KBM-7 (cell line): ENCODE measurements at places on chromosomes 6 and 20.

GRCh38 chr6:169976301-169977081 lies 225.1 kb downstream of the ERMARD start:
- no peak for DNase-seq

- DNase-seq, result no peak
Measured at GRCh38 chr20:31640259-31640658, 2.5 kb downstream of the COX4I2 start.

- no peak for DNase-seq
Measured at GRCh38 chr6:26545627-26546026, 7.5 kb downstream of the HMGN4 start.

DNA sequence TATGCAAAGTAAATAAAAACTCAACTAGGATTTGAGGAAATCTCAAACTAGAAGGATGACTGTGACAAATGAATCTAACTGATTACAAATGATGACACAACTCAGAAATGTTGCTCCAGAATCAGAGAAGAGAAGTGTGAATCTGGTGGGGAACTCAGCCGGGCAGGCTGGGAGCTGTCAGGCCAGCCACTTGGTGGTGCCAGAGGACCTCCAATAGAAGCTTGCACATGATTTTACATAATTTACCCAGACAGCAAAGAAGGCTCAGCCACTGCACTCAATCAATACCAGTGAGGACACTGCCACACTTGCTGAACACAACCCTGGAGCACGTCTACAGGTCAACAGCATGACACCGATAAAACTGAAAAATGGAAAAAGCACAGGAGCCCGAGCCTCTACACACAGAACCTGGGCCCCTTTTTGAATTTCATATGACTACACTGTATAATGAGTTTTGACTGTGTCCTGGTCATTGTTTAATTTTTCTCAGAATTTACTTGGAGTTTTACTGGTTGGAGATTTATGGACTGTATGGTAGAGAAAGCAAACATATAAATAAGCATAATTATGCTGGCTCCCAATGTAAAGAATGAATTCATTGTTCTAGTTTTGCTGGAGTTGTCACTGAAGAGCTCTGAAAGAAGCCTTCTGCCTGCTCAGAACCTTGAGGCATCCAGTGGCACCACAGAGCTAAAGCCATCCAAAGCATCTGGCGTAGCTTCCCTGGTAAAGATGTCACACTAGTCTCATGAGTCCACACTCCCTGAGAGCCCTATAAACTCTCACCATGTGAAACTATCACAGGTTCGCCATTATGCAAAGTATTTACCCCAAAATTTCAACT lies 296.5 kb downstream of the THBS2 start:
- DNase-seq, result peak; percentile 75

GRCh38 chr6:16800341-16800740 lies 39.1 kb upstream of the ATXN1 start:
- DNase-seq, result no peak

GRCh38 chr20:46755483-46756413 lies 46.3 kb downstream of the SLC2A10 start:
- DNase-seq, result no peak

GRCh38 chr20:59031564-59032022 lies 542 bp downstream of the ATP5F1E start:
- DNase-seq, result no peak

- peak; percentile 56 for DNase-seq
Measured at GRCh38 chr6:81997090-81997926, 244.8 kb upstream of the TENT5A start.

- DNase-seq, result no peak
Measured at GRCh38 chr6:17289630-17290061, 8.5 kb downstream of the RBM24 start.

DNA sequence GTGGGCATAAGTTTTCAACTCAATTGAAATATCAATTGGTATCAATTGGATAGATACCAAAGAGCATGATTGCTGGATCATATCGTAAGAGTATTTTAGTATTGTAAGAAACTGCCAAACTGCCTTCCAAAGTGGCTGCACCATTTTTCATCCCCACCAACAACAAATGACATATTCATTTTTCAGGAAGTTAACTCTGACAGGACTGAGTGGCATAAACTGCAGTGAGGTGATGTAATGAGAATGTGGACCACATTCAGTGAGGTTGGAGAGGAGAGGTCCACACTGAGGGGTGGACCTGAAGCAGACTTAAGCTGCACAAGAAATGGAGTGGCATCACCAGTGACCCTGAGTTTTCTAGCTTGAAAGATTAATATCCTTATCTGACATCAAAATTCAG lies 11.6 kb upstream of the CALHM6 start:
- no peak for DNase-seq

DNA sequence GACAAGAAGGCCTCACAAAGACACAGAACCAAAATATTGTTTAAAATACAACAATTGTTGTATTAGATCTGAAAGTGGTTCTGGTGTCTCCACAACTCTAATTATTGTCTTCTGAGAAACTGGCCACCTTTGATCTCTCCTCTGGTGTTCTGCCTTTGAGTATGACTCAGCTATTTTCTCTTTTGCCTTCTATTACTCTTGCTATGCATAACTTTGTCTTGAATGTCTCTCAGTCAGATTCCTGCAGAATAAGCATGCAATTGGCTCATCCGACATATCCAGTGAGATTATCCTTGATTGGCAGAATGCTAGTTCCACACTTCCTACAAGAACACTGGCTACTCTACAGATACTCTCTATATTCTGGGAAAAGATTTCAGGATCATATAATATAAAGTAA lies 14.3 kb upstream of the EPM2A start:
- peak; percentile 27 for DNase-seq

- no peak for DNase-seq
Measured at GRCh38 chr6:82068721-82069120, 178.8 kb downstream of the IBTK start.

DNA sequence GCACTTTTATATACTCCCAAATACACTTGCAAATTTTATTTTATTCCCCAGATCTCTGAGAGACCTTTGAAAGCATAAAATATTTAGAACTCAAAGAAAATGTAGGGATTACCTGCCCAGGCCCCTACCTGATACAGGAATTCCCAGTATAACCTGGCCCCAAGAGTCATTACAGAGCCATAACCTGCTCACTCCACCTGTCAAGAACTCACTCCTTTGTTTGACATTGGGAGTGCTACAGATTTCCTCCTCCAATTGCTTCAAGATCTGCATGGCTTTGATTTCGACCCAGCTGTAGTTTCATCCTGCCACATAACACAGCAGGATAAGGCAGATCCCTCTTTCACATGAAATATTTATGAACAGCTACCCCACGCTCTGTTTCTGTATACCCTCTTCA lies 96.1 kb upstream of the SLC2A12 start:
- no peak for DNase-seq
